ENCODE measurements at places on chromosomes 3 and 15. TPM values are rescaled to one million over a fixed set of nuclear protein-coding genes. Genes with fewer than 3 reads are reported as not detected.

The KCNAB1 gene
- total RNA-seq: 23.5 TPM

The TTLL13 gene
- not detected for total RNA-seq

The DNAJA4 gene
- 30.6 TPM for total RNA-seq

The GRK7 gene
- 1.3 TPM for total RNA-seq

The VIPR1 gene
- 3.7 TPM for total RNA-seq
